CD4-positive, alpha-beta T cell treated with Interleukin-6 at 100 ng/mL for 8 hours (primary cell): ENCODE measurements at places on chromosomes 6 and 20.

DNA sequence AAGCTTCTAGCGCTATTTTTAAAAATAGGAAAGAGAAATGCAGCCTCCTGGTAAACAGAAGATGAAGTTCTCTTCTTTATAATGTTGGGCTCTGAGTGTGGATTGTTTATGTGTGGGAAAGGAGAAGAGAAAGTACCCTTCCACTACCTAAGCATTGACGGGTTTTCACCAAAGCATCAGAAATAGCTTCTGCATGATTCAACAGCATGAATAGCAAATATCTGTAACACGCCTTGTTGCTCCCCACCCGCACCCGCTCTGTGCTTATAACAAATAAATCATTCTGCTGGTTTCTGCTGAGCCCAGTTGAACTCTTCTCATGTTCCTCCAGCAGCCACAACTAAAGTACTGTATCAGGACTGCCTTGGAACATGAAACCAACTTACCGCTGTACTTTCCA lies 20.7 kb downstream of the TXLNB start:
- DNase-seq: no peak

DNA sequence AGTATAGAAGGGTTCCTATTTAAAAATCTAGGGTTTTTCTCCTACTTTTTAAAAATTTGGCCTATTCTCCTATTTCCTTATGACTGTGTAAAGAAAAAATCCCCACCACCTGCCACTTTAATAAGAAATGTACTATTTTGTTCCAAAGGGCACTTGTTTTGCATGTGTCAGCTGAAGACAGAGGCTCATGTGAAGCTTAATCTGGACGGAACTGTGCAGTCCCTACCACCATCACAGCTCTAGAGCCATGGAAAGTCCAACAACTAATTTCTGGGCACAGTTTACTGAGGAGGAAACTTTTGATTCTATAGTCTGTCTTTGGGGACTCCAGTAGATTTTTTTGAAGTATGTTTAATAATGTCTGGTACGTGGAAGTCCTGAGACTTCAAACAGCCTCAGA lies 60.0 kb upstream of the AHI1 start:
- no peak for DNase-seq

GRCh38 chr6:12927746-12928145 lies 211.2 kb downstream of the PHACTR1 start:
- DNase-seq: no peak

DNA sequence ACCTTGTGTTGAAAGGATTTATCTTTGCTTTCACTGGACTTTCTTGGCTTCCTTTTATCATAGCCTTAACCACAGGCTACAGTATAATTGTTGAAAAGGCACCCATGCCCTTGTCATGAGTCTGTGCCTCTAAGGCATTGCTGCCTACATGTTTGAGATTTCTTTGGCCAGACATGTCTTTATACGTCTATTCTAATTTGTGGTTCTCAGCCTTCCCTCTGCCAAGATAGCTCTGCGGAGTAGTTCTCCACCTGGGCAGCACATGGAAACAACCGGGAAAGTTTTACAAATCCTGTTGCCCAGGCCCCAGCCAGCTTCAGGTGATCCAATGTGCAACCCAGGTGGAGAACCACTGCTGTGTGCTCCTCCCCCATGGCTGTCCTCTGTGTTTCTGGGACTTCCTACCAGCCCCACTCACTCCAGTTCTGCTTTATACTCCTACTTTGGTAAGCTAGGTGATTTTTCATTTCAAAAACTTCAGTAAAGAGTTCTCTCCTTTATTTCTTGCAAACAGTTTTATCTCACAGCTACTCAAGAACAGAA lies 159.6 kb upstream of the MYLIP start:
- DNase-seq: no peak

DNA sequence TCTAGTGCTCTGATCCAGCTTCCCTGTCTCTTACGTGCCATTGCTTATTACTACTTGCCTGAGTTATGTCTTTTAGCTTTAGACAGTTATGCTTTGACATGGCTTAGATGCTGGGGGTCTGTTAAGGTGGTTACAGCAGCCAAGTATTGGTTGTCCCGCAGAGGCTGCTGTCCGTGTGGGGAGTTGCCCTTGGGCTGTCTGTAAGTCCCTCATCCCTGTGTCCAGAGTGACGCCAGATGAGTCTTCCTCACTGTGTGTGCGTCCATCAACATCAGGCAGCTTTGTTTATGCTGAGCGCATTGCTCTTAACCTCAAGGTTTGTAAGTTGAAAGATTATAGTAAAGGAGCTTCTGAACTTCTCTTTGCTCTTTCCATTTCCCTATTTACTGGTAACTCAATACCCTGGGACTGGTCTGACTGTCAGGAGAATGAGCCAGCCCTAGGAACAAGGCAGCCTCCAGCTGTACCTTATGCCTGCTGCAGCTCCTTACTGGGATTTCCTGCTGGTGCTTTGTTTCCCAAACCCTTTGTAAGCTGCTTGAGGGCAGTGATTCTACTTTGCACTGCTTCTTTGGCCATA lies 7.2 kb downstream of the FAM120B start:
- DNase-seq: no peak

- no peak for DNase-seq
Measured at GRCh38 chr6:54467384-54467783, 159.1 kb downstream of the TINAG start.

GRCh38 chr6:127176146-127176545 lies 57.7 kb downstream of the RSPO3 start:
- no peak for DNase-seq

GRCh38 chr6:8131265-8131897 lies 29.0 kb upstream of the EEF1E1 start:
- DNase-seq: no peak

DNA sequence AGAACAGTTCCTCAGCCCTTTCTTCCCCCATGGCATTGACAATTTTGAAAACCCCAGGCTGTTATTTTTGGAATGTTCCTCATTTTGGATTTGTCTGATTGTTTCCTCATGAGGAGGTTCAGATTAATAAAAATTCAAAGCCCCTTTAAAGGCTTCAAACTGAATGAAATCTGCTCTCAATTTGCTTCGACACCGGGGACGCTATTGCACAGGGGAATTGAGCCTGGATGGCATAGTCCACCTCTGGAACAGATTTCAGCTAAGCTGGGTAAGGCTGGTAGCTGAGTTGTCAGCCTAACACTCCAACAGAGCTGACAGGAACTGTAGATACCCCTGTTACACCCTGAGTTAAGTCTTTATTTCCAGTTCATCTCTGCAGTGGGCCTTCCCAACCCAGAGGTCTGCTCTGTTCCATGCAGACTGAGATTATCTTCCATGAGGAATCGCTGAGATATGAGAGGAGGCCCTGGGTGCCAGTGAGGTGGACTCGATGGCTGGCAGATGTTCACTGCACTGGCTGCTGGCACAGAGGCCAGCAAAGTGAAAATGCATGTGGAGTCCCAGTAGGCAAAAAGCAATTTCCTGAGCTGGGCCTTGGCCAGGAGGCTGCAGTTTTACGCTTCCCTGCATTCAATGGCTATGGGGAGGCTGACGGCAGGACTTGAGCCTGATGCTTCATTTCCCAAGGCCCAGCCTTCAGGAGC lies 73.3 kb upstream of the PAX1 start:
- no peak for DNase-seq

DNA sequence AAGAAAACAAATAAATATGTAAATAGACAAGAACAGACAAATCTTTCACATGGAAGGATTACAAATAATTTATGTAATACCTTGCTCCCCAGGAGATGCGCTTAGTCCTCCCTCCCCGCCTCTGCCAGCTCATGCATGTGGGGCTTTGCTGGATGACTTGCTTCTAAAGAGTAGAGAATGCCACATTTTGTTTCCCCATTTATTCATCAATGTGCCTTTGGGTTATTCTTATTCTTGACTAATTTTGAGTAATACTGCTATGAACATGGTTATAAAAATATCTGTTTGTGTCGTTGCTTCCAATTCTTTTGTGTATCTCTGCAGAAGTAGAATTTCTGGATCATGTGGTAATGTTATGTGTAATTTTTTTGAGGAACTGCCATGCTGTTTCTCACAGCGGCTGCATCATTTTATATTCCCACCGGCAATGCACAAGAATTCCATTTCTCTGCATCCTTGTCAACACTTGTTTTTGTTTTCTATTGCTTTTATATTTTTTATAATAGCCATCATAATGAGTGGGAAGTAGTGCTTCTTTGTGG lies 23.8 kb upstream of the DUSP22 start:
- DNase-seq: no peak

- no peak for DNase-seq
Measured at GRCh38 chr6:105484238-105485161, 81.6 kb upstream of the PREP start.

- DNase-seq: peak; percentile 69
Measured at GRCh38 chr6:149233056-149233715, 84.3 kb upstream of the TAB2 start.

- no peak for DNase-seq
Measured at GRCh38 chr6:110688661-110689268, 126.5 kb downstream of the CDK19 start.

DNA sequence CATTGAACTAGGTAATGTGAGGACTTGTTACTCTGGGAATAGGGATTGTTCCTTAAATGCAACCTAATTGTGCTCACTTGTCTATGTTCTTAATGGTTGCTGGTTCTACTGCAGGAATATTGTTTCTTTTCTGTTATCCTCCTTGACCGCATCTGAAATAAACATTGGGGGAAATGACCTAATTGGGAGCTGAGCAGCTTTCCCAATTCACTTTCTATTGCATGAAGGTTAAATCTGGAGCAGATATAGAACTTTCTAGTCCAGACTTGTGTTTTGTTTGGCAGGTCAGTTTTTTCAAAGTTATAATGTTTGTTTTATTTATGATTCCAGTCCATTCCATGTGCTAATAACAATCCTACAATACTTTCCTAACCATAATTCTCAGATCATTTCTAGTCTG lies 981.0 kb upstream of the CITED2 start:
- no peak for DNase-seq

GRCh38 chr20:55200317-55200716 lies 724.9 kb downstream of the DOK5 start:
- DNase-seq: no peak

DNA sequence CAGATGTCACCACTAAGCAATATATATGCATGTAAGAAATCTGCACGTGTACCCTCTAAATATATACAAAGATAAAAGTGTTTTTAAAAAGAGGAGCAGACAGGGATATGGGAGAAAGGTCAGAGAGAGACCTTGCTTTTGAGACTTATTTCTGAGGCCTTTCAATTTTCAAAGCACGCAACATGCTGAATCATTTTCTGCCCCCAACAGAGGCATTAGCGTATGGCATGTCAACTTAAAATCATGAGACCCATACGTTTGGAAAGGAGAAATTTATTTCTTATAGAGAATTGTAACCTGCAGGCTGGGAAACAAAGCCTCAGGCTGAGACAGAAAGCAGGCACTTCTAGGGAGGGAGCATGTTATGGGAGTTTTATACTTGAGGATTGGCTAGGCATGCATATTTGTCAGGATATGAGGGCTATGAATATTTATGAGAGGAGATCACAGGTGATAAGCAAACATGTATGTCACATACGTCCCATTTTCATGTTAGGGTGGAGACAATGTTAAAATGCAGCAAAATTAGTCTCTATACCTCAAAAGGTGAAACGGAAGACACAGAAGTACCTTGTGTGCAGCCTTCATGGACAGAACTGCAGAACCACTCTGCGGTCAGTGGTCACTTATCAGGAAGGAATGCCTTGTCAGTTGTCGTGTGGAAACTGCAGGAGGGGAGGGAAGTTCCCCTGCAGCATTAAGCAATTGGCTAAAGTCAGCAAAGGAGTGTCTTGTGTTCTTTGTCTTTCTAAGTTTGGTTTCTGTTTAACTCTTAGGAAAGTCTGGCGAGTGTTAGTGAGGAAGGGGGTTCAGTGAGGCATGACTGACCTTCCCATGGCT lies 6.3 kb upstream of the GABRR2 start:
- no peak for DNase-seq

DNA sequence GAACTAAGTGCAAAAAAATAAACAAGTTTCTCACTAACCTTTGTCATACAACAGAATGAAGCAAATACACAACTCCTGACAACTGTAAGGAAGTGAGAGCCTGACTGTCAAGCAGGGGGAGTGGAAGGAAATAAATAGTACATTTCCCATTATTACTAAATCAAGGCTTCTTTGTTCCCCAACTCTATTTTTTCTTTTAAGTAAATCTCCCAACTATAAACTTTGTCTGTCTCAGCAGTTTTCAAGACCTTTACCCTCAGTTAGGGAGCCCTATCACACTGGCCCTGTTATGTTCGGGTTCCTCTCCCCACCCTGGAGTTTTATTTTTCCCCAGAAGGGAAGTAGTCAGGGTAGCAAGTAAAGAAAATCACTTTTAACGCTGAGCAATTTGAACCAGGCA lies 24.1 kb upstream of the IPCEF1 start:
- DNase-seq: no peak

GRCh38 chr6:8027965-8028651 lies 36.1 kb downstream of the BLOC1S5 start:
- no peak for DNase-seq

DNA sequence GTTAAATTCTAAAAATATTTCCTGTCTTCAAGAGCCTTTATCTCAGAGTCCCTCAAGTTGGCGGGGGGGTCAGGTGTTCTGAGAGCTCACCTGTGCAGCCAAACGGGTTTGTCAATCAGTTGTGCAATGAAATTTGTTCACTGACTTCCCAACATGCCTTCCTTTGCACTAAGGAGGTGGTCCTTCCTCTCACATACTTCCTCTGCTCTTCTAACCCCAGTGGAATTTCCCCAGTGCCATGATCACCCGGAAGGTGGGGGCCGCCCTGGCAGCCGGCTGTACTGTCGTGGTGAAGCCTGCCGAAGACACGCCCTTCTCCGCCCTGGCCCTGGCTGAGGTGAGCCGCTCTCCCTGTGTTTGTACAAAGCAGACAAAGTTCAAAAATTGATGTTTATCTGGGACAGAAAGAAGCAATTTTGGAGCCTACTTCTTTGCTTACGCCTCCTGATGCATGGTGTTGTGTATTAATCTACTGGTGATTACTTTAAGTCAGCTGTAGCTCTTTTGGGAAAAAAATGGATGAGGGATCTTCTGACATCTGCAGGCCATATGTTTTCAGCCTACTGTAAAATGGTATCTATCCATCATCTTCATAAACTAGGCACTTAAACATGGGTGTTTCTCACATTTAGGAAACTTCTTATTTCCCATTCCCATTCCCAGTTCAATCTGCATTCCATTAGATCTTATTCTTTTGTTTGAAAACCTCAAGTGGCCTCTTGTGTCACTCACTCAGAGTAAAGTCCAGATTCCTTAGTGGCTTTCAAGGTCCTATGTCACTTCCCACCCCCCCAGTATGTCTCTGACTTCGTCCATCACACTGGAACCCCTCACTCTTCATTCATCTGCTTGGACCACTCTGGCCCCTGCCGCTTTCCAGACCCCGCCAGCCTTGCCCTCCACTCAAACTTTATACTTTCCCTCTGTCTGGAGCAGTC lies 10.1 kb downstream of the ALDH5A1 start:
- no peak for DNase-seq

DNA sequence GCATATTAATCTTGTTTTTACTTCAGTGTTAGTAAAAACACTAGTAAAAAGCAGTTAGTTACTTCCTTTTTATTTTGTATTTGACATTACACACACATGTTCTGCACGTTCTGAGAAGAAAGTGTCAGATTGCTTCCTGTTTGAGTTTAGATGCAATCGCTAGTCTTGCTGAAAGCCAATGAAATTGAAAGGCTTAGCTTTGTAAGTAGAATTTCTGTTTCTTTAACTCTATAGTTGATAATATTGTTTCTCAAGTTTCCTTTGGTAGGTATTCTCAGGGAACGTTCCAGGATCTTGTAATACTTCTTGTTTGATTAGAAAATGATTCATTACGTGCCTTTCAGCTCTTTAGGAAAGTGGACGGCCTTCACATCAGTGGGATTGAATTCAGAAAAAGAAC lies 55.0 kb downstream of the CDKAL1 start:
- DNase-seq: no peak
